ENCODE measurements at places on chromosomes 7 and 10. TPM values are rescaled to one million over a fixed set of nuclear protein-coding genes. Genes with fewer than 3 reads are reported as not detected.
A peak's percentile ranks its signal among the peaks of the same experiment; 100 is the strongest.

- DNase-seq: no peak
Observed at GRCh38 chr7:132029369-132030085, 473.1 kb upstream of the PODXL start.

The ANKRD61 gene
- total RNA-seq: 0.63 TPM

The SHTN1 gene
- total RNA-seq: 8.8 TPM

The FAM180A gene
- not detected for total RNA-seq

The MACC1 gene
- total RNA-seq: 0.08 TPM

DNA sequence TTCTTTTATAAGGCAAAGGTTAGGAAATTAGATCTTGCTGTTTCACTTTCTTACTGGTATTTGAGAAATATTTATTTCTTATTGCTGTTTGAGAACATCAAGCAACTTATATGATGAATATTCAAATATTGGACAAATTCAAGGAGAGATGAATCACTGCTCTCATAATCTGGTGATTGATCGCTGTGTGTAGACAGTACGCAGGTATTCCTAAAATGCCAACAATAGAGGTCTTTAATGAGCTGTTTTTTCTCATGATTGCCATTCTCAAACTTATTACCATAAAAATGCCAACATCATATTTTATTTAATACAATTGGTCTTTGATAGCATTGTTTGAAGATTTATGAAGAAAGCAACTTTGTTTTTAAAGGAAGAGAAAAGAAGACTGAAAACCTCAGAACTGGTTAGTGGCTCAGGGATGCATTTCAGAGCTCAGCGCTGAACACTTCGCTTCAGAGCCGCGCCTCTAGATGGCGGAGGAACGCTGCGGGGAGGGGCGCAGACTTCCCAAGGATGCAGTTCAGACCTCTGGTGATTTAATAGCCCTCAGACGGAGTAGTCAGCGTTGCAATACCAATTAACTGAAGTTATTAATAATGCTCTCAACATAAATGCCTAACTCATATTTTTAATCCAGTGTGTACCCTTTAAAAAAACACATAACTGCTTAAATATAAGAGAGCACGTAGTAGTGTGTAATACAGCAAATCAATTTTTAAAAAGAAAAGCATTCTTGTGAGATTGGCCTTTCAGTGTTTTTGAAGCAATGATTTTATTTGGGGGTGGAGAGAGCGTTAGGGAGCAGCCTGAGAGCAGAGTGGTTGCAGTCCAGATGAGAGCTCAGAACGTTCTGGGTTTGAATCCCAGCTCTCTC, 38.5 kb upstream of the STEAP4 start:
- peak; percentile 36 for DNase-seq

DNA sequence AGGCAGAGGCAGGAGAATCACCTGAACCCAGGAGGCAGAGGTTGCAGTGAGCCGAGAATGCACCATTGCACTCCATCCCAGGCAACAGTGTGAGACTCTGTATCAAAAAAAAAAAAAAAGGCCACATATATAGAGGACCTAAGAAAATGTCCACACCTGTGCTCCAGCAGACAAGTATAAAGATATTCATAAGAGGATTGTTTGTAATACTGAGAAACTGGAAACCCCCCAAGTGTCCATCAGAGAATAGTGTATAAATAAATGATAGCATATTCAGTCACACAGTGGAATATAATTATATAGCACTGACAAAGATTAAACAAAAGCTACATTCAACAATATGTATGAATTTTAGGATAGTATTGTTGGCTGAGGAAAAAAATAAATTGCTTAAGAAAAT, 1050.6 kb downstream of the GRM8 start:
- DNase-seq: no peak

- DNase-seq: no peak
Observed at GRCh38 chr7:92875719-92876118, 39.3 kb upstream of the CDK6 start.

The FAM13C gene
- 1.1 TPM for total RNA-seq

DNA sequence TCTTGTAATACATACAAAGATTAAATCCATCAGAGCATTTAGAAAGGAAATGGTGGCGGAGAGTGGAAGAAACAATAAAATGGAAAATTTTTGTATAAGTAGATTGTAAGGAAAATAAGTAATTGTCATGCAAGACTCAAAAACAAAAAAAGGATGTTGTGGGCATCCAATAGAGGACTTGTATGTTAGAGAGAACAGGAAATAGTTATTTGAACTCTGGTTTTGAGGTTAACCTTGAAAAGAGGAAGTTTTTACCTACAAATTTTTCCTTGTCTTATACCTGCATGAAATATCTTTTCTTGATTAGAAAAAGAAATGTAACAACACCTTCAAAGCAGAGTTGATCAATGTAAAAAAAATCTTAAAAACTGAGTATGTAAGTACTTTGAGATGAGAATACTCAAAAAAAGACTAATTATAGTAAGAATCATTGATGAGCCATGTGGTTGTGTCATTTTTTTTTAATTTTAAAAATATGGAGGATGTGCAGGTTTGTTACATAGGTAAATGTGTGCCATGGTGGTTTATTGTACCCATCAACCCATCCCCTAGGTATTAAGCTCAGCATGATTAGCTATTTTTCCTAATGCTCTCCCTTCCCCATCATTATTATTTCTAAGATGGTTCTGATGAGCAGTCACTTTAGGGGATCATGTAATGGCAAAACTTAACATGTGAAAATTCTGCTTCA, 11.9 kb downstream of the TMEM106B start:
- DNase-seq: no peak

DNA sequence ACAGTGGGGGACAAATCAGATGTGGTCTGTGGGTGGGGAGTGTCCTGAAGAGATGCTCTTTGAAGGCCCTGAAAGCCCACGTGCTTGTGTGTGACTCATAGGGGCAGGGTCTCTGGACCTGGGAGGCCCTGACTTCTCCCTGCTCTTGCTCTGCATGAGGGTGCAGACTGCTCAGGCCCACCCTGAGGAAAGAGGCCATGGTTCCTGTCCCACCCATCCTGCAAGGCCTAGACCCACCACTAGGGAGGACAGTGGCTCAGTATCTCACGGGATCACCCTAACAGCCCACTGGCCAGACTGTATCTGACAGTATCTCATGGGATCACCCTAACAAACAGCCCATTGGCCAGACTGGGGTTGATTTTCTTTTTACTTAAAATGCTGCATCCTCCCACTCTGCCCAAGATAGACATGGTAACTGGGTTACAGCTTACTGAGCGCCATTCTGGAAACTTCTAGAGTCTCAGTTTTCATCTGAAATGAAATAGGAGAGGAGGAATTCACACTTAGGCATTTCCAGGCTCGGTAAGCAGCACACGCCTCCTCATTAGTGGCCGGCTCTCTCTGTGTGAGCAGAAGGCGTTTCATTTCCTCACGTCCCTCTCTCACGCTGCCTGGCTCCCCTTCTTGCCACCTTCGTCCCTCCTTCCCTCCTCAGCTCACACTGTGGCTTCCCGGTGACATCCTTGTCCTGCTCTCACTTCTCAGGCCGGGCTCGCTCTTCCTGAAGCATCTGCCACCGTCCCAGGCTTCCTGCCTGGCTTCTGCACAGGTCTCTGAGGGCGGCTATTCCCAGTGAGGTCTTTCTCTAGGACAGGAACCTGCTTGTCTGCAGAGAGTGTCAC, 242.6 kb downstream of the GLRX3 start:
- no peak for DNase-seq

The CPA4 gene
- total RNA-seq: 4.8 TPM

DNA sequence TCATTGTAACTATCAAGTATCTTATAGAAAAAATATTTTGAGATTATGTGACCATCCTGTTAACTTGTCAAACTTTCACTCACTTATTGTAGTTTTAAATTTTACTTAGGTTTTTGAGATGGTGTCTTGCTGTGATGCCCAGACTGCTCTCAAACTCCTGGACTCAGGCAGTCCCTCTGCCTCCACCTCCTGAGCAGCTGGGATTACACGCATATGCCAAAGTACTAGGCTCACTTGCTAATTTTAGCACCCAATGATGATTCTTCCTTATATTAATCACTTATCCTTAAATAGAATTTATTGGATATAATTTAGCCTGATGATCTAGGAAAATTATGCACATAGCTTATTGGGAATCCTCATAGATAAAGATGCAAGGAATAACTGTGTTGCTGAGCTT, 104.9 kb downstream of the BTRC start:
- no peak for DNase-seq

GRCh38 chr10:114256822-114257221, 17.8 kb downstream of the VWA2 start:
- DNase-seq: no peak

GRCh38 chr10:37488792-37489657, 363.6 kb downstream of the ANKRD30A start:
- DNase-seq: peak; percentile 73

The DNTT gene
- total RNA-seq: not detected

DNA sequence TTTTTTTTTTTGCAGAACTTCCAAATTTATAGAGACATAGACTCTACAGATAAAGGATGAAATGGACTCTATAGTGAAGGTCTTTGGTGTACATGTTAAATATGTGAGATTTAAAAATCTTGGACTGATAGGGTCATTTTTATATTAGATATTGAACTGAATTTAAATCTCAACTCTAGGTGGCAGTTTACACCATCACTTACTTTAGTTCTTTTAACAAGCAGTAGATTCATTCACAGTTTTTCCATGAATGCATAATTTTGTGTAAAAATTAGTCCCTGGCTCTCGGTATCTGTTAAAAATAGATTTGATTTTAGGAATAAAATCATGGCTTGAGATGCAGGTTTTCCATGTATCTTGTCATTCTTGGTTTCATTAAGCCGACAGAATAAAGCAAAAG, 31.1 kb upstream of the SNX13 start:
- DNase-seq: no peak

DNA sequence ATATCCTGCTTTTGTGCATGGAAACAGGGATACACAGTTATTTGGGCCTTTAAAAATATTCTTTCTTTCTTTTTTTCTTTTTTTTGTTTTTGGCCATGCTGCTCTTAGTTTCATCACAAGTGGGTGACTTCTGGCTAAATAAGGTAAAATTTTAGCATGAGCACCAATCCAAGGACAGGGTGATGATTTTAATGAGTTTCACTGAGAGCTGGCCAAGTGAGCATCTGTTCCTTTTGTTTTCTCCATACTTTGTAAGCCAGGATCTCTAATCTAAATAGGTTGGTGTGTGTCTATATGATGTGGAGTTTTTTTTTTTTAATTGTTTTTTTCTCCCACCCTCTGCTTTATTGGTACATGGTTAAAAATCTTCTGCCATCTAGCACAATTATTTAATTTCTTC, 106.8 kb downstream of the POLL start:
- DNase-seq: no peak

The HSPA12A gene
- 0.79 TPM for total RNA-seq

- DNase-seq: no peak
Observed at GRCh38 chr7:21345361-21345760, 82.5 kb upstream of the SP4 start.

DNA sequence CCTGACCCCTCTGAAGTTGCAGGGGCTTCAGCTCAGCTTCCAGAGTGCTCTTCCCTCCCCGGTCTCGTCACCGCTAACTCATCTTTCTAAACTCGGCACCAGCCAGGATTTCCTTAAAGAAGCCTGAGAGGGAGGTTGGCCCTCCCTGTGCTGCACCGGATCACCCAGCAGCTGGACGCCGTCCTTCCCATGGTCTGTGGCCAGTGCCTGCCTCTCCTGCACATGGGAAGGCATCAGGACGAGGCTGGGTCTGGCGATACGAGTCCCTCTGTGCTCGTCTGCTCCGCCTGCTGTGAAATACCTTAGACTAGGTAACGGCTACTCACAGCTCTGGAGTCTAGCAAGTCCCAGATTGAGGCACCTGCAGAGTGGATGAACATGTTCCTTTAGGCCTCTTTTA, 179.1 kb downstream of the ZMYND11 start:
- DNase-seq: no peak

The GNG11 gene
- 12.5 TPM for total RNA-seq

DNA sequence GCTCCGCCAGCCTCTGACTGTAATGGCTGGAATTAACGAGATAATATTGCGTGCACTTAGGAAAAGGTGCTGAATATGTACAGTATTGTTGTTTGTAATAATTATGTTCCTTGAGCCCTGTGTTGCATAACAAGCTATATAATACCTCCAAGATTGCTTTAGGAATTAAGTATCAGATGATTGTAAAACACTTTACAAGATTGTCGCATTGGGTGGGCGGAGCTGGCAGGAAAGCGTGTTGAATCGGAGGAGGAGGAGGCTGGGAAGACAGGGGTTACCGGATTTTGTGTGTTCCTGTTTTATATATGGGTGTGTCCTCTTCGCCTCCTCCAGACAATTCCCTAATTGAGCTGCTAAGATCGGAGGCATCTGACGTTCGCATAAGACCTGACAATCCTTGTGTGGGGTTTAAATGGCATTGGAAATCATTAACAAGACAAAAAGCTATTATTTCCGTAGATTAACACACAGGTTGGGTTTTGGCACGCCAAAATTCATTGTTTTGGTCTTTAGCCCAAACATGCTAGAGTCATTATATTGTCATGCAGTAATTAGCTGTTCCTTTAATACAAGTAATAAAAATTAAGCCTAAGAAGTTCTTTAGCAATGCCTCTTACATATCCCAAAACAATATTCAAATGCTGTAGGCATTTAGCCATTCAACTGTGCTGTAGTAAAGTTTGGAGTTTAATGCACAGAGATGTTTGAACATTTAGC, 192.9 kb upstream of the SH2B2 start:
- no peak for DNase-seq

- DNase-seq: no peak
Observed at GRCh38 chr10:7492660-7493046, 81.8 kb upstream of the SFMBT2 start.

DNA sequence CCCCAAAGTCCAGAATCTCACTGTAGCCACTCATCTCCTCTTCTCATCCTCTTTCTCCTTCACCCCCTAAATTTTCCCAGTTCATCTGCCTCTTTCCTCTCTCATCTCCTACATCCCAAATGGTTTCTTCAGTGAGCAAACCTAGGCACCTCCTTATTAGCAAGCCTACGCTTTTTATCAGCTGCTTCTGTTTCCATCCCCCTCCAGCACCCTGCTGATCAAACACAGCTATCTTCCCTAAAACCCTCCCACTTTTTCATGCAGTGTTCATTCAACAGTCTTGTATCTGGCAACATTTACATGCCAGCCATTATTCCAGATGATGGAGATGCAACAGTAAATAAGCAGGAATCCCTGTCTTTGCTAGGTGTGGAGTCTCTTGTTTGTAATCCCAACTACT, 3.3 kb upstream of the ABRAXAS2 start:
- DNase-seq: no peak

The IFIT3 gene
- 0.76 TPM for total RNA-seq

The LRRC61 gene
- not detected for total RNA-seq

DNA sequence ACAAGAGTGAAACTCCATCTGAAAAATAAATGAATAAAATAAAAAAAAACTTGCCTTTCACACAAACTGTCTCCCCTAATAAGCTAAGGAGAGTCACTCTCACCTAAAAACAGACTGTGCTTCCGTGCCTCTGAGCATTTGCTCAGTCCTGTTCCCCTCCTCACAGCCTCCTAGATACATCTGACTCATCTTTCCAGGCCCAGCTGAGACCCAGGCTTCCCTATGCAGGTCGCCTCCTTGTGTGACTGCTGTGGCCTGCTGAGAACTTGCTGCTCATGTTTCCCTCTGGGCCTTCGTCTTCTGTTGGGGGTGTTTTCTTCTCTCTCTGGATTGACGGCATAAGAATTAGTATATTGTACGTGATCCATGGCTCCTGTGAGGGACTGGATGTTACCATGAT, 777.7 kb downstream of the LRMDA start:
- no peak for DNase-seq
